T-helper 2 cell treated with Interferon-gamma antibody and Interleukin-4, amounts not matched to agents 100 ng/mL and 5 ng/mL, for 36 hours (primary cell): ENCODE measurements at places on chromosomes 11 and 22. TPM values are rescaled to one million over a fixed set of nuclear protein-coding genes. Genes with fewer than 3 reads are reported as not detected.

Gene SSTR3
- 0.61 and 0.64 TPM in 2 replicates for total RNA-seq

Gene RAG2
- not detected in 2 replicates for total RNA-seq

Gene PHF21A
- total RNA-seq, result 27.1 and 32.2 TPM in 2 replicates

Gene PKNOX2
- total RNA-seq, result not detected in 2 replicates

Gene API5
- 135 and 139 TPM in 2 replicates for total RNA-seq

Gene FADD
- total RNA-seq, result 42.7 and 45.8 TPM in 2 replicates

Gene GNG3
- 0.30 TPM in 1 of 2 replicates, not detected in the other for total RNA-seq

Gene ADAMTS15
- total RNA-seq, result 0.02 TPM in 2 replicates

Gene RPS6KB2
- total RNA-seq, result 59.8 and 64.4 TPM in 2 replicates

Gene MS4A3
- not detected in 2 replicates for total RNA-seq

Gene CCDC81
- total RNA-seq, result 0.73 and 0.80 TPM in 2 replicates

Gene DLG2
- total RNA-seq, result 0.61 and 1.0 TPM in 2 replicates

Gene KRTAP5-8
- total RNA-seq, result 0.16 TPM in 1 of 2 replicates, not detected in the other

Gene OR52E8
- total RNA-seq, result not detected in 2 replicates

Gene KCNK7
- 1.2 and 1.7 TPM in 2 replicates for total RNA-seq

Gene AMOTL1
- total RNA-seq, result 4.4 and 5.0 TPM in 2 replicates

Gene P2RX6
- 0.14 and 0.57 TPM in 2 replicates for total RNA-seq

Gene KCNJ11
- 1.5 and 2.0 TPM in 2 replicates for total RNA-seq

Gene CCDC73
- total RNA-seq, result 0.11 and 0.23 TPM in 2 replicates

Gene SEC14L6
- total RNA-seq, result not detected in 2 replicates

Gene WT1
- not detected in 2 replicates for total RNA-seq

Gene TNNI2
- total RNA-seq, result 0.70 and 0.75 TPM in 2 replicates

Gene MMP27
- not detected in 2 replicates for total RNA-seq

Gene POU2AF3
- not detected in 2 replicates for total RNA-seq

Gene UCP3
- 2.7 and 3.6 TPM in 2 replicates for total RNA-seq

Gene HOATZ
- total RNA-seq, result not detected in 2 replicates

Gene B4GAT1
- 7.0 and 7.3 TPM in 2 replicates for total RNA-seq

Gene C11orf71
- 6.1 and 6.8 TPM in 2 replicates for total RNA-seq

Gene RGL4
- 31.4 and 34.7 TPM in 2 replicates for total RNA-seq

Gene DCHS1
- total RNA-seq, result 0.43 and 0.45 TPM in 2 replicates

Gene NOL12
- total RNA-seq, result 54.9 and 61.7 TPM in 2 replicates

Gene GGT1
- 47.1 and 47.3 TPM in 2 replicates for total RNA-seq

Gene TMEM191C
- 1.3 and 2.6 TPM in 2 replicates for total RNA-seq

Gene RFPL1
- 0.11 TPM in 1 of 2 replicates, not detected in the other for total RNA-seq

Gene OR5M10
- total RNA-seq, result not detected in 2 replicates

Gene C22orf42
- total RNA-seq, result not detected in 2 replicates

Gene OR4D5
- not detected in 2 replicates for total RNA-seq

Gene GNAZ
- 0.66 and 0.91 TPM in 2 replicates for total RNA-seq
